ENCODE measurements at places on chromosomes 2 and 18.

DNA sequence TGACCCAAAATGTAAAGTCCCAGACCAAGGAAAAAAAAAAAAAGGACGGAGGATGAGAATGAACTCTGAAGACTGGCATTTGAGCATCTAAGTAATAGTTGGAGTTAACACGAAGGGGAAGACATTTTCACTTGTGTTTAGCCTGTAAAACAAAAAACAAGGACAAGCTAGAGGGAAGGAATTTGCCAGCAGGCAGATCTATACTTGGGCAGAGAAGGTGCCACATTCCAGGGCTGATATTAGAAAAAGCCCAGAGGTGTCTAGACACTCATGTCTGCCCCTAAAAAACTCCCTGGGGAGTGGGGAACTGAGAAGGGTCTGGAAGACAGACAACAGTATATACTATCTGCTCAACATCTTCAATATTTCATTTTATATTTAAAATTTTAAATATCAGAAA, 171.1 kb downstream of the ZEB2 start:
- DNase-seq = no peak

DNA sequence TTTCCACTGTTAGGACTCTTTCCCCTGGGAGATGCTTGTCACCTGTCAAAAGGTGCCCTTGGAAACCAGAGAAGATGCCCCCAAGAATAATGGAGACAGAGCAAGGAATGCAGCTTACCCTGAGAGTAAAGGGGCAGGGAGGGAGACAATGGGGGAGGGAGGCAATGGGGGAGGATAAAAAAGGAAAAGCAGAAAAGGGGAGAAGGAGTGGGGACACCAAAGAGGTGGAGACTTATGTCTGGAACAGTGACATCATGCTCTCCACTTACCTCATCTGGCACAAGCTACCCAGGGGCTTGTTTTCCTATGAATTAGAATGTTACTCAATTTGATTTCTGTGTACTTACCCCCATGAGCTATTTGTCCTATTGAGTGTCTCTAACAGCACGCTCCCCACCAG, 67.9 kb downstream of the MRO start:
- DNase-seq = no peak

DNA sequence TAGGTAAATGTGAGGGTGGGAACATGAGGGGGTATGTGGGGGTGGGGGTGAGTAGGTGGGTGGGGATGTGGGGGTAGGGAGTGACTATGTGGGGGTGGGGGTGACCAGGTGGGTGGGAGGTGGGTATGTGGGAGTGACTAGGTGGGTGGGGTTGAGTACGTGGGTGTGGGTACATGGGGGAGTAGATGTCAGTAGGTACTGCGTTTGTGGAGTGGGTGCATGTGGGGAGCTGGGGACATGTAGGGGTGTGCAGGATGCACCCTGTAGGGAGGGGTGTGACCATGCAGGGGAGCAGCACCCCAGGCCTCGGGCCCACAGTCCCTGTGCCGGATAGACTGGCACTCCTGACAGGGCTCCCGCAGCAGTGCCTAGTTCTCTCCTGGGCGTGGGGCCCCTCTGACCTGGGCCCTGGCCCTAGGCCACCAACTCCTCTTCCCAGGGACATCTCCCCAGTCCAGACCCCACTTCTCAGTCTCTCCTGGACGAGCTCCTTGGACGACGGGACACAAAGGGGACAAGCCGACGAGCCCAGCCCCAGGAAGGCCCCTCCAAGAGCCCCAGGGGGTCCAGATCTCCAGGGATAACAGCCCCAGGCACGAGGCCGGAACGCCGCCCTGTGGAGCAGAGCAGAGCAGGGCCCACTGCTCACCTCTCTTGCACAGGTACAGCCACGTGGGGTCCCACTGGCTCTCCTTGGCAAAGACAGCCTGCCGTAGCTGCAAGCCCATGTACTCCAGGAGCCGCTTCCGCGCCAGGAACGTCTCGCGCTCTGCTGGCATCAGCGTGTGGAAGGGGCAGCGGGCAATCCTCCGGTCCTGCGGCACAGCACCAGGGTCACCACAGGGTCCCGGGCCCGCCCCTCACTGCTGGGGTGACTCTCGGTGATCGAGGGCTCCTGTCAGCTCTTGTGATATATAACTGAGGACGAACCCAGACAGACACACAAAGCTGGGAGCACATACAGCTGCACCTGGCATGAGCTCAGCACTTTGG, 58.2 kb downstream of the ANKMY1 start:
- DNase-seq = no peak

- DNase-seq = no peak
These were observed 50.5 kb upstream of the ITPRID2 start for GRCh38 chr2:181841079-181841478.

DNA sequence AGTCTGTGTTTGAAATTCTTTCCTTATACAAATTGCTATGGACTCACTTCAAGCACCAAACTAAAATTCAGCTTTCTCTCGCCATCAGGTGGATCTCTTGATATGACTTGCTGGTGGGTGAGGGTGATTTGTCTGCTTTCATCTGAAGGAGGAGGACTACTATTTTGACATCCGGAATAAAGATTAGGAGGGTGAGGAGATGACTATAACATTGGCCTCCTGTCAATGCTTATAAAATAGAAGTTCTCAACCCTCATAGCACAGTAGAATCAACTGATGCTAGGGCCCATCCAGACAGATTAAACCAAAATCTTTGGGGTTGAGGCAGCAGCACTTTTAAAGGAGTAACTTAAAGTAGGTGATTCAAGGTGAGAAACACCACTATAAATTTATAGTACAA, 120.4 kb upstream of the DNAJC10 start:
- no peak for DNase-seq

DNA sequence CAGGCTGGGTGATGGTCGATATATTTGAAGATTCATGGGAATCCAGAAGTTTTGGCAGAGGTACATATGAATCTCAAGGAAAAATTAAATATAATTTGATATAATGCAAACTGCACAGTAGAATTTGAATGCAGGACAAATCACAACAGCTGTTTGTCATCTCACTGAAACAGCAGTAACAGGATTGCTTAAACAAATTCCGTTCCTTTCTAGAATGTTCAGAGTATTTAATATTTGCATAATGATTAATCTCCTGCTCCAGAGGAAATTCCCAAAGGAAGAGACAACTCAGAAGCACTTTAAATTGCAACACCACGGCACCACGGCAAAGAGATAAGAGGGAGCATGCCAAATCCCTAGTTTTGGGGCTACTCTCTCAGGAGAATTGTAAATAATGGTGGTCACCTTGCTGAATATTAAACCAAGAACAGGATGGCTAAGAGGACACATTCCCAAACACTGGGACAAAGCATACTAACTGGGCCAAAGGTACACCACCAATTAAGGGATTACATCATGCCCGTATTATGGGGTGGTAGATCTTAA, 67.8 kb upstream of the MAP4K3 start:
- no peak for DNase-seq

DNA sequence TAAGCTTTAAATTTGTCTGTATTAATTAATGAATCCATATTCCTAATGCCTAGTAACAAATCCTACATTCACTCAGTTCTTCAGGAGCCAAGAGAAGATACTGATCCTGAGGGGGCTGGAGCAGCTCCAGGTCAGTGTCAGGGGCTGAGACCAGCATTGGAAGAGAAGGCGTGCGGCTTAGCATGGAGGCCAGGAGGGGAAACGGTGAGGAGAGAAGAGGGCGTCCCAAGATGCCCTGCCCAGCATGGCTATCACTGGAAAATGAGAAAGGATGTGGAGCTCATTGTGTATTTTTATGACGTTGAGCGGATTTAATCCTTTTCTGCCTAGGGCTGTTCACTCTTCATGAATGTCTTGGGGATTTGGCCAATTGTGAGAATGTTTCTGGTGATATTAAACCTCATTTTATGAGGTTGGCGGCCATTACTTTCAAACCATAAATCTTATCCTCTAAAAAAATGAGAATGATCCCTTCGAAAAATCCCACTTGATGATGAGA, 131.7 kb downstream of the KCTD1 start:
- DNase-seq = no peak

DNA sequence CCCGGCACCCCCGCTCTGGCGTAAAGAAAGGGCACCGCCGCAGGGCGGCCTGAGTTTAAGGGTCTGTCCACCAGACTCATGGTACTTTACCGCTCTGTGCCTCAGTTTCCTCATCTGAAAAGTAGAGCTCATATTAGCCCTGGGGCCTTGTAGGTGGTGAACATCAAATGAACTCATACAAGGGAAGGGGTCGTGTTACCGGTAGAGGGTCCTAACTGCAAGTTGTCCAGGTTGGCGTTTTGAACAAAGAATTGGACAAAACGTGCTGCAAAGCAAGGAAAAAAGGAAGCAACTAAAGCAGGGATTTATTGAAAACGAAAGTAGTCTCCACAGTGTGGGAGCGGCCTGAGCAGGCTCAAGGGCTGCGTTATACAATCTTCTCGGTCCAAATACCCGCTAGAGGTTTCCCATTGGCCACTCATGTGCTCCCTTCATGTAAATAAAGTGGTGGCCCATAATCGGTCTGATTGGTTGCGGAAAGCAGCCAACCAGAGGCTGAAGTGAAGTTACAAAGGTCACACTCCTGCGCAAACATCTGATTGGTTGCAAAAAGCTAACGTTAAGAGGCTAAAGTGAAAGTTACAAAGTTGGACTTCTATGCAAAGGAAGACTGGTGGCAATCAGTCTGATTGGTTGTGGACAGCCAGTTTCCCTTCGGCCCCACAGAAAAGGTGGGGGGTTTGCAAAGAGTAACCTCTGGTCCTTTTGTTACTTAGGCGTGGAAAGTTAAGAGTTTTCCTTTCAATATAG, 80.7 kb upstream of the LDLRAD4 start:
- DNase-seq = no peak

DNA sequence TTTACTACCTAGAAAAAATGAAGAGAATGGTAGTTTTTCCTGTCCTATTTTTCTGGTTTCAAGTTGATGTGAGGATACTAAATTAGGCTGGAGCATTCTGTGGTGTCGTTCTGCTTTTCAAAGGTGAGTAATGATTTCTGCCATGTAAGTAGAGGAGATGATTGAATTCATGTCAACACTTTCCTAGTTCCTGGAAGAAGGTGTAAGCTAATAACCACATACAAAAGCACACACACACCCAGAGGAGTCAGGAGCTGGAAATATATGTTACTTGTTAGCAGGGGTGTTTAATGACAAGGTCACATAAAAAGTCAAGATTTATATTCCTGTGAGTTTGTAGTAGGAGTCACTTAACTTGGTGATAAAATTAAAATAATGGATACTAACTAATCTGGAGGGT, 172.1 kb downstream of the TMX3 start:
- DNase-seq = no peak

DNA sequence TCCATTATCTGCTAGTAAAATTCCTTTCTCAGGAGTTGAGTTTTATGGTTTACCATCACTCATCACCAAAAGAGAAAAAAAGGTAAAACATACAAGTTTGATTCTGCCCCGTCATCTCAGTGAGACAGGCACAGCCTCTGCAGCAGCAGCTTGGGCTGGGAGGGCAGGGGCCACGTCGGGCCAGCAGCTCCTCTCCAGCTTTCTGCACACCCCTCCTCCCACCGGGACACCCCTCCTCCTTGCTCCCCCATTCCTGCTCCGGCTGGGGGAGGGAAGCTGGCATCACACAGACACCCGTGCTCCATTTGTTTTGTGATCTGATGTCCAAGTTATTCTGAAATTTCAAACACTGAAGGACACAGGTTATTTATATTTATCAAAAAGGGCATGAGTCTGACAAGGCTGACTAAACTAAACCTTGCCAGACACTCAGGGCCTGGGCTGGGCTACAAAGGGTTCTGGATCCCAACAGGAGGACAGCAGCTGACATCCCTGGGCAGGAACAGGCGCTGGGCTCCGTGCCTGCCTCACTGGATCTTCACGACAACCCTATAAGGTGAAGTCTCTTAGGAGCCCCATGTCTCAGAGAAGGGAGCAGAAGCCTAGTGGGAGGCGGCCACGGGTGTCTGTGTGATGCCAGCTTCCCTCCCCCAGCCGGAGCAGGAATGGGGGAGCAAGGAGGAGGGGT, 71.4 kb downstream of the HDAC4 start:
- no peak for DNase-seq

DNA sequence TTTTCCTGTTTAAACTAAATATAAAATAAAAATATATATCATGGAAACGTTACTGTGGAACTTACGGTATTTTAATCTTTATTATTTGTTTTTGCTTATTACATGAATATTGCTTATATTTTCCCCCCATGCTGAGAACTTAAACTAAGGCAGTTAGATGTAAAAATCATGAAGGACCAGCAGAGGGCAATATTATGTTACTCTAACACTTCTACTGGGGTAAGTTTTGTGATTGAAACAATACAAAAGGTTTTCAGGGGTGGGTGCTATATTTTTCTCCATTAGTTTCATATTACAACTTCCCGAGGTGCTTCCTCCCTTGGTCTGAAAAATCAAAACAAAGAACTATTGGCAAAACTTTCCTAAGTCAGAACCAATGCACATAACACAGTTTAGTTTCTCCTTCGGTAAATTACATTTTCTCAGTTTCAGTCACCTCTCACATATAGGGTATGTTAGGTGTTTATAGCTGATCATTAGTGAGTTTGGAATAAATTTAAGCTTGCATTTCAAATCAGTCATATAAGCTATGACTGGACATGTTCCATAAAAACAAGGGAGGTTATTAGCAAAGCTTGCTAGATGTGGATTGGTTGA, 54.8 kb downstream of the ZNF407 start:
- no peak for DNase-seq

DNA sequence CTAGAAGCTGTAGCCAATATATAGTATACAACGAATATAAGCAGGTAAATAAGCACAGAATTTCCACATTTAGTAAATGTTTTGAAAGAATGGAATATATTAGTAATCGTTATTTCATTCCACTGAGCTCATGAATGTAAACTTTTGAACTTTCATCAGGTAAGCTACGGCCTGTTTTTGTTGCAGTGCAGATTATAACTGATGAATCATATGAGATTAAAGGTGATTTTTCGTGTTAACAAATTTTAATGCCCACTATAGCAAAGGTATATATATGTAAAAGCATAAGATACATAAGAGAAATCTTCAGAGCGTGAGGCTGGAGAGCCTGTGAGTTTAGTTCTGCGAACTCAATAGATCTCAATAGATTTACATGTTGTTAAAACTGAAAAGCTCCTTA, 1.1 kb downstream of the SCYGR1 start:
- no peak for DNase-seq

- no peak for DNase-seq
These were observed 142.4 kb upstream of the MYCN start for GRCh38 chr2:15797939-15798281.

DNA sequence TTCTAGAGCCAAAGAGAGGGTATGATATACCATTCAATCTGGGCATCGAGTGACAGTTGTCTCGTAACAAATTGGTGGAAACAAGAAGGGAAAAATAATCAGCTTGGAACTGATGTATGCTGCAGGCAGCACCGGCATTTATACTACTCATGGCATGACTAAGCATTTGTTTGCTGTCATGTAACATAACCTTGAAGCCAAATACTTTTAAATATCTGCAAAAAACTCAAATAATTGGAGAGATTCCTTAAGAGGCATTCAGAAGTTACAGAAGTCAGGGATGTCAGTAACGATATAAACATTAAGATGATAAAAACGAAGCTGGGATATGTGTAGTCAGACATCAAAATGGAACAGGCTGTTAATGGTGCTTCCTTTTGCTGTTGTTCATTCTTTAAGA, 157.3 kb upstream of the MMADHC start:
- no peak for DNase-seq
